ENCODE measurements at places on chromosomes 3 and 15. TPM values are rescaled to one million over a fixed set of nuclear protein-coding genes. Genes with fewer than 3 reads are reported as not detected.

GRCh38 chr15:66655511-66655910 is 46.5 kb upstream of the SMAD6 start:
- H3K27ac ChIP-seq = no peak overlapping the region
- no peak for DNase-seq
- no peaks in the 10 kb centered on the region for H3K36me3 ChIP-seq
- no peak overlapping the region for H3K4me3 ChIP-seq

GRCh38 chr3:33758281-33758680 is 40.1 kb upstream of the PDCD6IP start:
- no peaks in the 10 kb centered on the region for H3K27me3 ChIP-seq
- no peaks in the 10 kb centered on the region for H3K4me1 ChIP-seq
- H3K36me3 ChIP-seq = no peaks in the 10 kb centered on the region

GRCh38 chr3:160150066-160150465 is 75.2 kb upstream of the C3orf80 start:
- H3K4me1 ChIP-seq = no peaks in the 10 kb centered on the region
- no peaks in the 10 kb centered on the region for H3K36me3 ChIP-seq
- H3K27me3 ChIP-seq = no peaks in the 10 kb centered on the region
- no peak overlapping the region for H3K4me3 ChIP-seq

- H3K27ac ChIP-seq = peak overlapping the region; percentile 74
- H3K27me3 ChIP-seq = no peaks in the 10 kb centered on the region
- H3K4me3 ChIP-seq = no peak overlapping the region
- peaks cover 44% of the 10 kb centered on the region for H3K4me1 ChIP-seq
These were observed 143.6 kb downstream of the ANO10 start for GRCh38 chr3:43478118-43478785.

DNA sequence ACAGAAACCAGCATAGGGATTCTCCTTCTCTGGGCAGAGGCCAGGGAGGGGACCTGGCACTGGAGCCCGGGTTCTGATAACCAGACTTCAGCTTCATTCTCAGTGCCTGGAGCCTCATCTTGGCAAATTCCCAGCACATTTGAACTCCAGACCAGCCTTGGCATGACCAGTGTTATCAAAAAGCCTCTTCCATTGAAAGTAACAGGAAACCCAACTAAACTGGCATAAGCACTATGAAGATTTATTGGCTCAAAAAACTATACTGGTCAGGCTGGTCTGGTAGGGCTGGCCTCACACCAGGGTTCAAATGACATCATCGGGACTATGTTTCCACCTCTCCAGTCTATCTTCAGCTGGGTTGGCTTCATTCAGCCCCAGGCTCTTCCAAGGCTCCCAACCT is 48.1 kb upstream of the THUMPD3 start:
- H3K27ac ChIP-seq = no peak overlapping the region
- H3K36me3 ChIP-seq = no peaks in the 10 kb centered on the region
- no peaks in the 10 kb centered on the region for H3K27me3 ChIP-seq
- no peak overlapping the region for H3K4me3 ChIP-seq
- no peaks in the 10 kb centered on the region for H3K4me1 ChIP-seq
- no peak for DNase-seq

- H3K36me3 ChIP-seq = no peaks in the 10 kb centered on the region
- no peaks in the 10 kb centered on the region for H3K4me1 ChIP-seq
- no peak overlapping the region for H3K27ac ChIP-seq
- no peak for DNase-seq
- H3K4me3 ChIP-seq = no peak overlapping the region
These were observed 64.9 kb downstream of the CDIN1 start for GRCh38 chr15:36644191-36644896.

- peaks cover 38% of the 10 kb centered on the region for H3K36me3 ChIP-seq
- peak overlapping the region; percentile 43 for H3K27ac ChIP-seq
- H3K4me3 ChIP-seq = no peak overlapping the region
- DNase-seq = peak; percentile 30
- H3K4me1 ChIP-seq = peaks cover 19% of the 10 kb centered on the region
These were observed 55.0 kb downstream of the SETD5 start for GRCh38 chr3:9452417-9452816.

DNA sequence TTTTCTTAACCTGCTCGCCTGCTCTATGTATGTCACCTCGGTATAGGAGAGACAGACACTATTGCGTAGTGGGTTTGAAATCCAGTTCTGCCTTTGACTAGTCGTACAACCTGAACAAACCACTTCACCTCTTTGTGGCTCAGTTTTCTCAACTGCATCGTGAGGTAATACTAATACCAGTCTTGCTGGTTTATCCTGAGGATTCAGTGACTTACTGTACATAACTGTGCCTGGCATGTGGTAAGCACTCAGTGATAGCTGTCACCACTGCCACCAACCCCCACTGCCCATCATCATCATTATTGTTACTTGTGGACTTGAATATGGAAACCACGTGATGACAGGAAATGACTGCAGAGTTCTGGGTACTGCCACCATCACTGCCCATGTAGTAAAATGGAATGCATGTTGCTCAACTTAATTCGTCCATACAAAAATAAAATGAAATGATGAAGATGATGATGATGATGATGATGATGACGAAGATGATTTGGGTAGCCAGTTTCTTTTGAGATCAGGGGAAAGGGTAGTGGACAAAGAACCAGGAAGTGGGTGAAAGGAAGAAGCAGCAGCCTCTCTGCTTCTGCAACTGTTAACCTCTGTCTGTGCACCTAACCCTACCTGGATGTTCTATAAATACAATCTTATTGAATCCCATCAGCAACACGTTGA is 228.1 kb downstream of the FEZF2 start:
- no peaks in the 10 kb centered on the region for H3K36me3 ChIP-seq
- H3K27me3 ChIP-seq = no peaks in the 10 kb centered on the region
- no peak for DNase-seq
- no peak overlapping the region for H3K4me3 ChIP-seq

GRCh38 chr3:13780432-13781176 is 99.3 kb downstream of the WNT7A start:
- H3K4me3 ChIP-seq = no peak overlapping the region
- no peak for DNase-seq
- no peaks in the 10 kb centered on the region for H3K4me1 ChIP-seq

DNA sequence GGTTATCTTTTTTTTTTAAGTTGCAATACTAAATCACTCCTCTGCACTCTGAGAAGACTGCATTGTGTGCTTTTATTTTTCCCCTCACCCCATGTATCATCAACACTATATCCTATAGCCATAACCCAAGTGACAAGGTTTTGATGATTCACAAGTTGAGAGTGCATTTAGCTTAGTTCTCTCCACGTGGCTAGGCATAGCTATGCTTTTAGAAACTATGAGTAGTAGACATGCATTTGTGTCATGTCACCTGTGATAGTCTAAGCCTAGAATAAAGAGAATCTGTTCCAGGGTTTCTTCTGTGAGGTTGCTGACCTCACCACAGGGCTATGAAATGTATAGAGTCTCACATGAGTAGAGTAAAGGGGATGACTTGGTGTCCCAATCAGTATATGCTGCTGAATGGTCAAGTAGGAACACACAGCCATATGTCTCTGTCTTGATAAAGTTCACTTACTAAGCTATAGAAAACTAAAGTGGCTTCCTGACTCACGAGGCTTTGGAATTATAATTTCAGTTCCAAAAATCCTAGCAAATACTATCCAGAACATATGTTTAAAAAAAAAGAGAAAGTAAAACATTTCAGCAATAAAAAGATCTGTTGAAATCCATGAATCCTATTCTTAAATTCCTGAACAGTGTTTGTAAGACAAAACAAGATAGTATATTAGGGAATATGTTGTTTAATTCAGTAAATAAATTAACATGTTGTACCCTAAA is 206.3 kb downstream of the LSAMP start:
- H3K27me3 ChIP-seq = no peaks in the 10 kb centered on the region
- no peak for DNase-seq
- H3K36me3 ChIP-seq = no peaks in the 10 kb centered on the region
- no peak overlapping the region for H3K4me3 ChIP-seq

GRCh38 chr3:124149771-124150170 is 157.8 kb upstream of the ROPN1 start:
- H3K27me3 ChIP-seq = no peaks in the 10 kb centered on the region
- H3K4me3 ChIP-seq = no peak overlapping the region
- DNase-seq = no peak
- no peak overlapping the region for H3K27ac ChIP-seq
- no peaks in the 10 kb centered on the region for H3K4me1 ChIP-seq

DNA sequence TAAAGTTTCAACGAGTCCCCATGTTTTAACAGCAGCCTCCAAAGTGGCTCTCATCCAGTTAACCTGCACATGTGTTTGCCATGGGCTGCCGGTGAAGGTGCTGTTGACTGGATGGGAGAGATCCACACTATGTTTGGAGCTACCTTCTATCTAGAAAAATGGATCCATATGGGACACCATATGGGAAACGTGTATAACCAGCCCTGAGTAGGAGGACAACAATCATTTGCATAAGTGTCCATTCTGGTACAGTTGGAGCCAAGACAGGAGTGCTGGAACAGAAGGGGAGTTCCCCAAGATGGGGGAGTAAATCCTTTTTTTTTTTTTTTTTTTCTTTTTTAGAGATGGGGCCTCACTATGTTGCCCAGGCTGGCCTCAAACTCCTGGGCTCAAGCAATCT is 36.6 kb downstream of the MKRN2 start:
- H3K4me1 ChIP-seq = no peaks in the 10 kb centered on the region
- peaks cover 62% of the 10 kb centered on the region for H3K36me3 ChIP-seq
- peak overlapping the region; percentile 10 for H3K27ac ChIP-seq
- DNase-seq = no peak
- H3K4me3 ChIP-seq = no peak overlapping the region

DNA sequence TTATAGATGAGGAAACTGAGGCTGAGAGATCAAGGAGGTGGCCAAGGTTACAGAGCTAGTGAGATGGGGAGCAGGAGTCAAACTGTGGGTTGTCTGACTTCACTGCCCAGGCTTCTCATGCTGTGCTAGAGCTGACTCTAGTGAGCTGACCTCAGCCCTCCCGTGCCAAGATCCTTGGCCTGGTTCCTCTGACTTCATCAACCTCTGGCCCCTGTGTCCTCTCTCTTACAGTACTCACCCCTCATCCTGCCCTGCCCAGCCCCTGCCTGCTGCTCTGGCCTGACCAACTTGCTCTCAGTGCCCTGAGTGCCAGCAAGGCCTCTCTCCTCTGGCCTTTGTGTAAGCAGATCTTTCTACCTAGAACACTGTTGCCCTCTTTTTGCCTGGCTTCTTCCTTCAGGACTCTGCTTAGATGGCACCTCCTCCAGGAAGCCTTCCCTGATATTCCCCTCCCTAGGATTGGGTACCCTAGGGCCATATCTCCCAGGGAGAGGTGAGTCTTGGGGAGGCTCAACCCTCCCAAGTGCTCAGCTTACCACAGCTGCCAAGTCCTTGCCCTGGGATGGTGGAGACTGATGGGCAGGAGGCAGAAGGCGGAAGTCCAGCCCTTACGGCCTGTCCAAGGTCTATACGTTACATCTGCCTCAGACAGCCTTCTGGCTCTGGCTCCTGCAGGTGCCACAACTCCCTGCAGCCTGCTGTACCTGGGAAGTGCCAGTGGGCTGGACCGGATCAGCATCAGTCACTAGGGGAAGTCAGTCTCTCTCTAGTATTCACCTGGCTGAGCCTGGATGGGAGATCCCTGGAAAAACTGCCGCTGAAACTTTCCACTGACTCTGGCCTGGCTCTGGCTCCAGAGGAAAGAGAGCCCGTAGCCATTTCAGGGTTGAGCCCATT is 36.3 kb upstream of the FAM107A start:
- no peaks in the 10 kb centered on the region for H3K27me3 ChIP-seq
- no peak overlapping the region for H3K4me3 ChIP-seq
- H3K4me1 ChIP-seq = no peaks in the 10 kb centered on the region
- no peak for DNase-seq
- no peaks in the 10 kb centered on the region for H3K36me3 ChIP-seq

GRCh38 chr3:187062526-187063177 is 76.6 kb downstream of the RPL39L start:
- no peak overlapping the region for H3K4me3 ChIP-seq
- DNase-seq = no peak
- H3K27me3 ChIP-seq = no peaks in the 10 kb centered on the region
- peaks cover 56% of the 10 kb centered on the region for H3K4me1 ChIP-seq

DNA sequence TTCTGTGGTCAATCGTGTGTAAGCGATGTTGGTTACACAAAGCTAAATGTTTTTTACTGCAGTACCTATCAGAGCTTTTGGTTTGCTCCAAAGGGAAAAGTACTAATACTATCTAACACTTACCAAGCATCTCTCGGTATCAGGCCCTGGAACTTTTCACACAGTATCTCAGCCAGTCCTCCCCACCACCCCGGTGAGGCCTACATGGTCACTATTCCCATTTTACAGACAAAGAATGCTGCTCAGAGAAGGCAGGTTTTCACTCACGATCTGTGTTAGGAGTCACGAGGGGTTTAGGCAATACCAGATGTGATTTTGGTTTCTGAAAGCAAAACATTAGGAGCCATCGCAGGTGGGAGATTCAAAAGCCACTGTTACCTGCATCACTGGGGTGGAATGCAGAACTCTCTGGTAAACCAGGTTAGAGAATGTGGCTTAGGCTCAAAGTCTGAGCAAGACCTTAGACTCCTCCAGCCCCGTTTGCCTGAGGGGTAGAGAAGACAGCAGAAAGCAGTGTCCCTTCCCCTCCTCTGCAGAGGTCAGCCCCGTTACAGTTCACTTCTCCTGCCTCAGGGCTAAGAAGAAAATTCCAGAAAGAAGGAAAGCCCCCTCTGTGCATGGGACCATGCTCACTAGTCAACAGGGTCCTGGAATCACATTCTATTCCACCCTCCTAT is 57.2 kb downstream of the XXYLT1 start:
- H3K4me3 ChIP-seq = no peak overlapping the region
- H3K36me3 ChIP-seq = no peaks in the 10 kb centered on the region
- no peaks in the 10 kb centered on the region for H3K27me3 ChIP-seq
- peaks cover 2% of the 10 kb centered on the region for H3K4me1 ChIP-seq
- no peak for DNase-seq

GRCh38 chr3:43629741-43630140 is 7.9 kb upstream of the ANO10 start:
- H3K4me3 ChIP-seq = no peak overlapping the region
- no peak overlapping the region for H3K27ac ChIP-seq
- peaks cover 7% of the 10 kb centered on the region for H3K4me1 ChIP-seq
- DNase-seq = no peak

GRCh38 chr15:59245559-59245958 is 38.9 kb downstream of the LDHAL6B start:
- no peaks in the 10 kb centered on the region for H3K27me3 ChIP-seq
- no peaks in the 10 kb centered on the region for H3K36me3 ChIP-seq
- no peak for DNase-seq
- H3K4me1 ChIP-seq = no peaks in the 10 kb centered on the region

DNA sequence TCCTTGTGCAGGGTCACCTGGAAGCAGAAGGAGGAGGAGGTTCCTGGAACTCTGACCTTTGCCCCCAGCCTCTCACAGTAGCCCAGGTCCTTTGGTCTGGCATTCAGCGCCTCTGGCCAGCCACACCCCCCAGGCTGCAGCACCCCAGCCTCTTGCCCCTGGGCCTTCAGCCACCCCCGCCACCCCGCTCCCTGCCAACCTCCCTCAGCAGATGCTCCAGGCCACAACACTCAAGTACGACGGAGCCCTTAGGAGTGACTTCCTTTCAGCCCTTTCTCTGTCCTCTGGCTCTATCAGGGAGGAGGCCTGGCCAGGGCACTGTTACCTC is 45.2 kb downstream of the GRIP2 start:
- DNase-seq = no peak
- H3K27ac ChIP-seq = no peak overlapping the region
- no peak overlapping the region for H3K4me3 ChIP-seq
- no peaks in the 10 kb centered on the region for H3K27me3 ChIP-seq
- no peaks in the 10 kb centered on the region for H3K36me3 ChIP-seq

CNOT10 gene
- polyA plus RNA-seq = 45.5 TPM

PRR23E gene
- polyA plus RNA-seq = not detected

CKMT1A gene
- not detected for polyA plus RNA-seq

MYL3 gene
- polyA plus RNA-seq = not detected

CFAP44 gene
- 1.2 TPM for polyA plus RNA-seq

FAM107A gene
- not detected for polyA plus RNA-seq

UCN2 gene
- polyA plus RNA-seq = not detected

RHCG gene
- polyA plus RNA-seq = not detected

PODXL2 gene
- 6.9 TPM for polyA plus RNA-seq

CA12 gene
- not detected for polyA plus RNA-seq

TGM4 gene
- not detected for polyA plus RNA-seq

IL17RD gene
- polyA plus RNA-seq = not detected

SLC35G2 gene
- polyA plus RNA-seq = 0.38 TPM

All from CD4-positive, alpha-beta memory T cell (primary cell).